ENCODE measurements at places on chromosomes 5 and 9. TPM values are rescaled to one million over a fixed set of nuclear protein-coding genes. Genes with fewer than 3 reads are reported as not detected.

The ENTPD2 gene
- not detected for total RNA-seq

The SEPTIN8 gene
- 36.1 TPM for total RNA-seq

The SLC6A18 gene
- total RNA-seq, result not detected

The CKMT2 gene
- total RNA-seq, result not detected

The RNF38 gene
- total RNA-seq, result 5.7 TPM

The CDC42SE2 gene
- 18.2 TPM for total RNA-seq

The FST gene
- 194 TPM for total RNA-seq

The GLRA1 gene
- total RNA-seq, result not detected

The IGFBPL1 gene
- total RNA-seq, result not detected

The IL17B gene
- not detected for total RNA-seq

The CDH9 gene
- not detected for total RNA-seq

The LCN10 gene
- 0.15 TPM for total RNA-seq

The PCDHA7 gene
- 4.4 TPM for total RNA-seq

The MCIDAS gene
- total RNA-seq, result 2.9 TPM

The BTNL8 gene
- 0.57 TPM for total RNA-seq

The RARS1 gene
- total RNA-seq, result 205 TPM

The LRRC70 gene
- total RNA-seq, result 0.11 TPM

The PCDHA6 gene
- 11.5 TPM for total RNA-seq

The LIFR gene
- 5.8 TPM for total RNA-seq

The SHOC1 gene
- total RNA-seq, result 0.08 TPM

The CACFD1 gene
- total RNA-seq, result 5.4 TPM

The ANKRD33B gene
- total RNA-seq, result 11.8 TPM

The MIER3 gene
- total RNA-seq, result 26.1 TPM

The SPAG8 gene
- 1.2 TPM for total RNA-seq

The PHF24 gene
- total RNA-seq, result not detected

The CBY3 gene
- total RNA-seq, result not detected

The DPM2 gene
- total RNA-seq, result 59.2 TPM

The SLC27A6 gene
- 0.26 TPM for total RNA-seq

The LRRC19 gene
- not detected for total RNA-seq

The NR4A3 gene
- 1.9 TPM for total RNA-seq

The TMEM215 gene
- not detected for total RNA-seq

The ANKRD18A gene
- total RNA-seq, result 5.2 TPM

The ADRA1B gene
- total RNA-seq, result 1.3 TPM

The ZNF483 gene
- 3.3 TPM for total RNA-seq

Data from A375 (cell line).